ENCODE measurements at places on chromosomes 13 and 19.

GRCh38 chr13:36966404-36966803 lies 32.7 kb downstream of the ALG5 start:
- no peaks in the 10 kb centered on the region for H3K4me1 ChIP-seq
- no peaks in the 10 kb centered on the region for H3K27me3 ChIP-seq
- no peak overlapping the region for H3K27ac ChIP-seq

DNA sequence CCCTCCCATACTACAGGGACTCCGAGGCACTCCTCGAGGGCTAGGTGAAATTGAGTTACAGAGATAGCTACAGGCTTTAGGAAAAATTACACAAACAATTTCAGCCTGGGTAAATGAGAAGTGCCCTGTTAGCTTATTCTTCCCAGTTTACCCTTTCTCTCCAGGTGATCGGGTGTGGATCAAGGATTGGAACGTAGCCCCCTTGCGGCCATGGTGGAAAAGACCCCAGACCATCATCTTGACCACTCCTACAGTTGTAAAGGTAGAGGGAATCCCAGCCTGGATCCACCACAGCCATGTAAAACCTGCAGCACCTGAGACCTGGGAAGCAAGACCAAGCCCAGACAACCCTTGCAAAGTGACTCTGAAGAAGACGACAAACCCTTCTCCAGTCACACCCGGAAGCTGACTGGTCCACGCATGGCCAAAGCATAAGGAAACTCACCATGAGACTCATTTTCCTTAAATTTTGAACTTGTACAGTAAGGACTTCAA lies 600.6 kb downstream of the UQCRFS1 start:
- H3K4me1 ChIP-seq = no peaks in the 10 kb centered on the region
- DNase-seq = no peak
- H3K36me3 ChIP-seq = peaks cover 4% of the 10 kb centered on the region
- no peak overlapping the region for H3K27ac ChIP-seq

GRCh38 chr19:4369109-4369887 lies 25.9 kb downstream of the MPND start:
- peak overlapping the region; percentile 98 for H3K27ac ChIP-seq
- H3K36me3 ChIP-seq = no peaks in the 10 kb centered on the region
- peaks cover 7% of the 10 kb centered on the region for H3K27me3 ChIP-seq
- H3K4me1 ChIP-seq = peaks cover 50% of the 10 kb centered on the region
- H3K4me3 ChIP-seq = peak overlapping the region; percentile 83
- DNase-seq = peak; percentile 72

- H3K4me1 ChIP-seq = peaks cover 6% of the 10 kb centered on the region
- H3K36me3 ChIP-seq = no peaks in the 10 kb centered on the region
- peak overlapping the region; percentile 57 for H3K27ac ChIP-seq
Measured at GRCh38 chr13:40116008-40116407, 460.5 kb downstream of the COG6 start.

GRCh38 chr19:16343156-16343555 lies 18.5 kb downstream of the KLF2 start:
- peak; percentile 84 for DNase-seq
- H3K27ac ChIP-seq = peak overlapping the region; percentile 98
- peaks cover 66% of the 10 kb centered on the region for H3K4me1 ChIP-seq

GRCh38 chr13:94444826-94445225 lies 34.7 kb downstream of the DCT start:
- H3K4me1 ChIP-seq = no peaks in the 10 kb centered on the region
- H3K27me3 ChIP-seq = peaks cover 3% of the 10 kb centered on the region
- H3K4me3 ChIP-seq = no peak overlapping the region
- H3K27ac ChIP-seq = no peak overlapping the region

- no peaks in the 10 kb centered on the region for H3K27me3 ChIP-seq
- no peak for DNase-seq
- H3K36me3 ChIP-seq = no peaks in the 10 kb centered on the region
Measured at GRCh38 chr19:32068793-32069192, 276.6 kb upstream of the ZNF507 start.

- no peak for DNase-seq
- H3K27me3 ChIP-seq = peaks cover 5% of the 10 kb centered on the region
- no peaks in the 10 kb centered on the region for H3K36me3 ChIP-seq
- H3K4me3 ChIP-seq = no peak overlapping the region
Measured at GRCh38 chr13:48573213-48574007, 40.5 kb upstream of the RCBTB2 start.

DNA sequence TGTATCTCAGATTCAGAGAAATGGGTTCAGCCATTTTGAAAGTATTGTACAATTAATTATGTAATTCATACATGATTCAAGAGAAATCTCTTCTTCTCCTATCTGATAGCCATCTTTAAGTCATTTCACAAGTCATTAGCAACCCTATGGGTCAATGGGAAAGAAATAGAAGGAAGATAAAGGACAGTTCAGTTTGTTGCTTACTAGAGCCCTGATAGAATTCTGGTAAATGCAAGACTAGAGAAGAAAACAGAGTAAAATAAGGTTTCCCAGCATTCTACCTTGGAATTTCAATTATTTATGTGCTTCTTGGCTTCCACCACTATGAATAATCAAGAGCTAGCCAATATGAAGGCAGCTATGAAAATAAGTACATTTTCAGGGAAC lies 117.7 kb downstream of the LHFPL6 start:
- H3K27ac ChIP-seq = no peak overlapping the region
- H3K36me3 ChIP-seq = no peaks in the 10 kb centered on the region
- no peaks in the 10 kb centered on the region for H3K4me1 ChIP-seq
- H3K4me3 ChIP-seq = no peak overlapping the region

DNA sequence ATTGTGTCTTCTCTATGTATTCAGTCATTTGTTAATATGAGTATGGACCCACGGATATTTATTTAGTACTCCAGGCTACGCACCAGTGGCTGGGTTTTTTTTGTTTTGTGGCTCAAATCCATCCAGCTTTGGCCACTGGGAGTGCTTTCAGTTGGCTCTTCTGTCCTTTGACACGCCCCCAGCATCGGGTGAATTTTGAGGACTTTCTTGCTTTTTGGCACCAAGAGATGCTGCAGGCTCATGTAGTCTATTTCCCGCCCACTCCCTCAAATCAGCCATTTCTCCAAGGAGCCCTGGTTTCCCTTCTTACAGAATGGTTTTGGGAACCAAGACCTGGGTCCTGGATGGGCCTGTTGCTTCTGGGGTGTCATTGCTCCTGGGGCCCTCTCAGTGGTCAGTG lies 55.8 kb downstream of the SMARCA4 start:
- no peak for DNase-seq
- no peak overlapping the region for H3K4me3 ChIP-seq
- H3K27ac ChIP-seq = no peak overlapping the region
- H3K27me3 ChIP-seq = no peaks in the 10 kb centered on the region

DNA sequence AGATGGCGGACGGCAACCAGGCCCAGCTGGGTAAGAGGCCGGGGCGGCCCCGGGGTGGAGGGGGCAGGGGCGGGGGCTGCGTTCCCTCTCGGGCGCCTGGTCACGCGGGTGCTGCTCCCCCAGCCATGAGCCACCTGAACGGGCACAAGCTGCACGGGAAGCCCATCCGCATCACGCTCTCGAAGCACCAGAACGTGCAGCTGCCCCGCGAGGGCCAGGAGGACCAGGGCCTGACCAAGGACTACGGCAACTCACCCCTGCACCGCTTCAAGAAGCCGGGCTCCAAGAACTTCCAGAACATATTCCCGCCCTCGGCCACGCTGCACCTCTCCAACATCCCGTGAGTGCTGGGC lies 11.1 kb downstream of the PTBP1 start:
- no peak overlapping the region for H3K27ac ChIP-seq
- H3K36me3 ChIP-seq = peaks cover 13% of the 10 kb centered on the region
- no peak overlapping the region for H3K4me3 ChIP-seq

GRCh38 chr13:20616059-20616797 lies 49.3 kb downstream of the IFT88 start:
- H3K4me1 ChIP-seq = peaks cover 4% of the 10 kb centered on the region
- no peaks in the 10 kb centered on the region for H3K36me3 ChIP-seq
- no peak for DNase-seq
- H3K4me3 ChIP-seq = no peak overlapping the region
- no peaks in the 10 kb centered on the region for H3K27me3 ChIP-seq
- no peak overlapping the region for H3K27ac ChIP-seq

- no peaks in the 10 kb centered on the region for H3K4me1 ChIP-seq
- H3K27me3 ChIP-seq = peaks cover 18% of the 10 kb centered on the region
- DNase-seq = peak; percentile 27
- H3K4me3 ChIP-seq = no peak overlapping the region
- H3K36me3 ChIP-seq = no peaks in the 10 kb centered on the region
Measured at GRCh38 chr19:50705422-50706019, 14.1 kb downstream of the SHANK1 start.

- no peak overlapping the region for H3K27ac ChIP-seq
- H3K4me3 ChIP-seq = no peak overlapping the region
- H3K4me1 ChIP-seq = no peaks in the 10 kb centered on the region
Measured at GRCh38 chr13:28505543-28506135, 10.7 kb upstream of the FLT1 start.

DNA sequence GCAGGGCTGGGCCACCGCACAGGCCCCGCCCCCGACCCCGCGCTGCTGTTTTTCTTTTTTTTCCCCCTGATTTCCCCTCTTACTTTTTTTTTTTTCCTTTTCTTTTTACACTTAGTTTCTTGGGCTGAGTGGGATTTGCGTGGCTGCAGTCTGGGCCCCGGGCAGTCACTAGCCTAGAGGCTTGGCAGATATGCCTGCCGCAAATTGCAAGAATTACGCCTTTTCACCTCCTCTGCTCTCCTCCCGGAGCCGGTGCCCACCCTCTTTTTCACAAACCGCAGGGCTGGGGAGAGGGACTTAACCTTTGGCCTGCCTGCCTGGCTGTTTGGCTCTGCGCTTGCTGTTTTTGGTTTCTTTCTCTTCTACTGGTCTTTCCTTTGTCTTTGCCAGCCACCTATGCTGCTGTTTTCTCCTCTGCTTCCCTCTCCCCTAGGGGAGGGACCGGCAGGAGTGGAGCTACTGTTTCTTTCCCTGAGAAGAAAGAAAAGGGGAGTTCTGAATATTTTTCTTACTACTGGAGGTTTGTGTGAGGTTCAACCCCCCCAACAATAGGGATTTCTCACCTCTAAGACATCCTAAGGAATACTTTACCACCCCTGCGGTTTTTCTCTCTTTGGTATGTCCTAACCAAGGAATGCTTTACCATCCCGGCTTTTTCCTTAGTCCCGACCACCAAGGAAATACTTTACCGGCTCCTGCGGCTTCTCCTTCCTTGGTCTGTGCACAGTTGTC lies 11.0 kb downstream of the ZNF552 start:
- peaks cover 13% of the 10 kb centered on the region for H3K4me1 ChIP-seq
- H3K27me3 ChIP-seq = no peaks in the 10 kb centered on the region
- H3K36me3 ChIP-seq = no peaks in the 10 kb centered on the region
- H3K4me3 ChIP-seq = peak overlapping the region; percentile 47
- H3K27ac ChIP-seq = peak overlapping the region; percentile 57
- peak; percentile 21 for DNase-seq

DNA sequence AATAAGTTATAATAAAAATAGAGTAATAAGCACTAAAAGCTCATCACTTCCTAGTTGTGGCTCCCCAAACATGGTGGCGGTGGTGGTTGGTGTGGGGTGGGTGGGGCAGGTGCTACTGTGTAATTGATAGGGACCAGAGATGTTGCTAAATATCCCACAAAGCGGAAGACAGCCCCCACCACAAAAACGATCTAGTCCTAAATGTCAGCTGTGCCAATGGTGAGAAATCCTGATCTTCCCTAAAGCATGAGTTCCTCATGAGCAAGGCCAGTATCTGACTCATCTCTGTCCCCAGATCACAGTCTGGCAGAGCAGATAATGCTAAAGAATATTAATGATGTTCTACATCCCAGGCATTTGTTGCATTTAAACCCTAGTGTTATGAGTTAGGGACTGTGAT lies 1.9 kb upstream of the EDDM13 start:
- peaks cover 12% of the 10 kb centered on the region for H3K4me1 ChIP-seq
- no peak for DNase-seq
- peak overlapping the region; percentile 36 for H3K4me3 ChIP-seq
- H3K27ac ChIP-seq = peak overlapping the region; percentile 58
- H3K36me3 ChIP-seq = peaks cover 5% of the 10 kb centered on the region

DNA sequence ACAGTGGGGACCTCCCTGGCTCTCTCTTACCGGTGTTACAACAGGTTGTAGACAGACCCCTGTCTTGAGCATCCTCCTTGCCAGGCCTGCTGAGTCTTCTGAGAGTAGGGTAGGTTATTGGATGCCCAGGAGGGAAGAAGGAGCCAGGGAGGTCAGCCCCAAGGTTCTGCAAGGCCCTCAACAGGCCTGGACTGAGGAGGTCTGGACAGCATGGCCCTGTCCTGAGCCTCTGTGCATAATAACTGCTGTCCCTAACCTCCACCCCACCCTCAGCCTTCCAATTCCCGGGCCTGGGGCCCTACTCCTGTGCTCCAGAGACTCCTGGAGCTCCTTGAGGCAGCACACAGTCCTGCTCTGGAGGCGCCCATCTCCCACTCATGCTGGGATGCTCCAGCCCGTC lies 336 bp downstream of the CD22 start:
- no peak overlapping the region for H3K27ac ChIP-seq
- H3K4me1 ChIP-seq = no peaks in the 10 kb centered on the region
- H3K36me3 ChIP-seq = no peaks in the 10 kb centered on the region
- peaks cover 14% of the 10 kb centered on the region for H3K27me3 ChIP-seq
- H3K4me3 ChIP-seq = no peak overlapping the region

GRCh38 chr19:4571305-4571917 lies 11.9 kb upstream of the SEMA6B start:
- H3K4me3 ChIP-seq = no peak overlapping the region
- peaks cover 5% of the 10 kb centered on the region for H3K27me3 ChIP-seq
- DNase-seq = no peak
- H3K4me1 ChIP-seq = no peaks in the 10 kb centered on the region
- no peak overlapping the region for H3K27ac ChIP-seq
